SW480 (cell line): ENCODE measurements at places on chromosomes 16 and 17.

- no peak for DNase-seq
These were observed 55.4 kb downstream of the TENT4B start for GRCh38 chr16:50208460-50208931.

- peak; percentile 84 for DNase-seq
These were observed 9.0 kb upstream of the ZFP90 start for GRCh38 chr16:68529931-68530701.

- DNase-seq = no peak
These were observed 1.2 kb upstream of the HBA1 start for GRCh38 chr16:175011-175949.

- no peak for DNase-seq
These were observed 9.0 kb downstream of the NAT9 start for GRCh38 chr17:74767111-74767516.

DNA sequence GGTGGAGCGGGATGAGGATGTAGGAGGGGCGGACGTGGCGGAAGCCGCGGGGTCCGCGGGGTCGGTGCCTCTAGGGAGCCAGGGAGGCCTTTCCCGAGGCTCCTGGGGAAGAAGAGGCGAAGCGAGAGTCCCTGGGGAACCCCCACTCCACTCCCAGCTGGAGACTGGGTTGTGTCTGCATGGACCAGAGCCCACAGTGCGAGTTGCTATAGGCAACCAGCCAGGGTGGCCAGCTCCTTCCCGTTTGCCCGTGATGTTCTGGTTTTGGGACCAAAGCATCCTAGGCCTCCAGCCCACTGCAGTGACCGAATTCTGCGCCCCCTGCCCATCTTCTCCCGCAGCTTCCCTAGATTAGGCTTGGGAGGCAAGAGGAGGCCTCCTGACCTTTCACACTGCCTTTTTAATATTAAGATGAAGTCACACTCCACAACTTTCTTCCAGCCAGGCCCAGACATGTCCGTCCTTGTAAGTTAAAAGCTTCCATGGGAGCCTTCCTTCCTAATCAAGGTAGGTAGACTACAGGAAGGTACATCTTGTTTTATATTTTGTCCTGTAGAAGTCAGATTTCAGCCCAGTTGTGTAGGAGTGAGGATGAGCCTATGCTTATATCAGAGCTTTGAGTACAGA lies 469 bp downstream of the AMZ2 start:
- peak; percentile 25 for DNase-seq

DNA sequence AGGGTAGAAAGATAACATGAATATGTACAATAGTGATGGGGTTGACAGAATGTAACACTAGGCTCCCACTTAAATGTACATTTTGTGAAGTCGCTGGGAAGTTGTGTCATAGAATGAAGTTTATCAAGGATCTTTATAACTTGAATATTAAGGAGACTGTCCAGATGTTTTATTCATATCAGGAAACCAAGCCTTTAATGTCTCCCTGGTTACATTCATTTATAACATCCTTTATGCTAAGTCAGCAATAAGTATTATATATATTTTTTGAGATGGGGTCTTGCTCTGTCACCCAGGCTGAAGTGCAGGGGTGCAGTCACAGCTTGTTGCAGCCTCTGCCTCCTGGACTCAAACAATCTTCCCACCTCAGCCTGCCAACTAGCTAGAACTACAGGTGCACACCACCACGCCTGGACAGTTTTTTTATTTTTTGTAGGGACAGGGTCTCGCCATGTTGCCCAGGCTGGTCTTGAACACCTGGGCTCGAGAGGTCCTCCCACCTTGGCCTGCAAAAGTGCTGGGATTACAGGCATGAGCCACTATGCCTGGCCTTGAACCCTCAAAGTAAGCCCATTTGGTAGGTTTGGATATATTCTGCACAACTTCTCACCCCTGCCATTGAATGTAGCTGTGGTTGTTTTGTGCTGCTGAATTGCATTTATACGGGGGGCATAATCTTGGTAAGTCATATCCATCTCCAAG lies 14.1 kb downstream of the CLTC start:
- DNase-seq = no peak

- DNase-seq = peak; percentile 26
These were observed 565 bp downstream of the DDX52 start for GRCh38 chr17:37642681-37643080.

DNA sequence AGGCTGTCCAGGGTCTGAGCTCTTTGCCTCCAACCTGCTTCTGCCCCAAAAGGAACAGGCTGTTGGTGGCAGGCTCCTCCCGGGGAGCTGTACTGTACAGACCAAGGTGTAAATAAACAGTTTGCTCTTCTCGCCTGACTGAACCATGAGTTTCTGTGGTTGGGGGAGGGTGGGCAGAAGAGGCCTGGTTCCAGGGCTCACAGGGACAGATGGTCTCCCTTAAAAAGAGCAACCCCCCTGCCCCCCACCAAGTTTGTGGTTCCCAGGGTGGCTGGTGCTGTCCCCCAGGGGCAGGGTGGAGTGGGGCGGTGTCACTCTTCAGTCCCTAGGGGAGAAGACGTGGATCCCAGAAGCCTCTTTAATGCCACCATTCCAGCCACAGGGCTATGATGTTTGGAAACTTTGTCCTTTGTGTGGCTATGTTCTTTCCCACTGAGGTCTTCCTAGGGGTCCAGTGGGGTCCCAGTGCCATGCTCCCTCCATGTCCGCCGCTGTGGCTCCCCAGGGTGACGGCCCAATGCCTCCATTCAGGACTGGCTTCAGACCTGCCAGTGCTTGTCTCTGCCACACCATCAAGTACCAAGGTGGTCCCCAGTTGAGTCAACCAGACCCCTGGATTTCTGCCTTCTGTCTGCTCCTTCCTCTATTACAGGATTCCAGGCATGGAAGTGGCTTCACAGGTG lies 146.7 kb downstream of the RAB11FIP4 start:
- no peak for DNase-seq

GRCh38 chr17:41254861-41255260 lies 323 bp upstream of the KRTAP9-9 start:
- DNase-seq = no peak

GRCh38 chr16:49491106-49491670 lies 117.6 kb downstream of the C16orf78 start:
- DNase-seq = no peak

DNA sequence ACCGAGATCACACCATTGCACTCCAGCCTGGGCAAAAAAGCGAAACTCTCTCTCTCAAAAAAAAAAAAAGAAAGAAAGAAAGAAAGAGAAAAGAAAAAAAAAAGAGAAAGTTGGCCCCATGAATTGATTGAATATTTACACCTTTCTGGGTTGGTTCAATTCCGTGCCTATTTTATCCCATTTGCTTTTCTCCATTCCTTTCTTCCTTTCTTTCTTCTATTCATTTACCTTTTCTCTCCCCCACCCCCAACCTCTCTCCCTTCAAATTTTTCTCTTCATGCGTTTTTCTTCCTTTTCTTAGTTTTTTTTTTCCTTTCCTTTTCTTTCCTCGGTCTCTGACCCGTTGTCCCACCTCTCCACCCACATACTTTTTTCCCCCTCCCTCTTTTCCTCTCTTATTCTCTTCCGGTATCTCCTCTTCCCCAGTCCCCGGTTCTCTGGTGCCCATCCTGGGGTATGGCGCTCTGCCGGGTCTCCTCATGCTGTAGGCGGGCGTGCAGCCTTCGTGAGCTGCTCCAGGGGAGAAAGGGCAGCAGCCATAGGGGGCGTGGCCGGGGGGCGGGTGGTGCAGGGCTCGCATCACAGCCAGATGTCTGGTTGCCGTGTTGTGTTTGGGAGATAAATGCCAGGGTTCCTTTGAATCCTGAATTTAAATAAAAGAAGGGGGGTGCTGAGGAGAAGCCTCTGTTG lies 5.3 kb upstream of the COL1A1 start:
- DNase-seq = no peak

DNA sequence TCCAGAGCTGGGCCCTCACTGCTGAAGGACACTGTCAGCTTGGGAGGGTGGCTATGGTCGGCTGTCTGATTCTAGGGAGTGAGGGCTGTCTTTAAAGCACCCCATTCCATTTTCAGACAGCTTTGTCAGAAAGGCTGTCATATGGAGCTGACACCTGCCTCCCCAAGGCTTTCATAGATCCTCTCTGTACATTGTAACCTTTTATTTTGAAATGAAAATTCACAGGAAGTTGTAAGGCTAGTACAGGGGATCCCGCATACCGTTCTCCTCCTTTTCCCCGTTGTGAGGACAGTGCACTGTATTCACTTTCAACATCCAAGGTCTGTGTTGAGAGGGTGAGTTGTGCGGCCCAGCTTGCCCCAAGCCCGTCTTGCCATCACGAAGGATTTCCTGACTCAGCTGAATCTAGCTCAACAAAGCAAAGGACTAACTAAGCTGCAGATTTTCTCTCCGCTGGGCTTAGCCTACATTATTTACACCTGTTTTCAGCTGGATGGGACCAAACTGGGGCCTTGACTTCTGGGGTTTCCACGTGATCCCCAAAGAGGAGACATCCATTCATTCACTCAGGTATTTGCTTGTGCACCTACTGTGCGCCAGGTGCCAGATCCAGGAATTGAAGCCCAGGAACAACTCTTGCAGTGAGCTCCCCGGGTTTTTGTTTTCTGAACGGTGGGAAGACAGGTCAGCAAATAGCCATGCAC lies 5.2 kb upstream of the TMEM235 start:
- peak; percentile 17 for DNase-seq

DNA sequence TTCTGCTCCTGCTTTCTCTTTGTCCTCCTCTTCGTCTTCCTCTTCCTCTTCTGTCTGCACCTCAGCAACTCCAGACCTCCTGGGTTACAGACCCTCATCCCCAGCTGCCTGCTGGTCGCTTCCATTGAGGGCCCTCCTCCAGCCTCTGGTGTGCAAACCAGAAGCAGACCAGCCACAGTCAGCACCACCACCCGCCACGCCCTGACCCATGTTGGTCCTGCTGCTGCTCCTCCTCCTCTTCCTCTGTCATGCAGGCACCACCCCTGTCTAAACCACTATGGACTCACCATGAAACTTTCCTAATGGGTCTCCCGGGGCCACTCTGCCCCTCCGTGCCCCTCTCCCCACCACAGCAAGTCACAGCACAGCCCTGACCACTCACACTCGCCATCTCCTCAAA lies 11.4 kb upstream of the OGFOD3 start:
- DNase-seq = no peak

GRCh38 chr16:9271841-9272240 lies 180.4 kb downstream of the HAPSTR1 start:
- DNase-seq = no peak

GRCh38 chr17:38885728-38886642 lies 16.1 kb downstream of the LASP1 start:
- DNase-seq = no peak

- no peak for DNase-seq
These were observed 10.4 kb downstream of the MYLK3 start for GRCh38 chr16:46737621-46738214.

DNA sequence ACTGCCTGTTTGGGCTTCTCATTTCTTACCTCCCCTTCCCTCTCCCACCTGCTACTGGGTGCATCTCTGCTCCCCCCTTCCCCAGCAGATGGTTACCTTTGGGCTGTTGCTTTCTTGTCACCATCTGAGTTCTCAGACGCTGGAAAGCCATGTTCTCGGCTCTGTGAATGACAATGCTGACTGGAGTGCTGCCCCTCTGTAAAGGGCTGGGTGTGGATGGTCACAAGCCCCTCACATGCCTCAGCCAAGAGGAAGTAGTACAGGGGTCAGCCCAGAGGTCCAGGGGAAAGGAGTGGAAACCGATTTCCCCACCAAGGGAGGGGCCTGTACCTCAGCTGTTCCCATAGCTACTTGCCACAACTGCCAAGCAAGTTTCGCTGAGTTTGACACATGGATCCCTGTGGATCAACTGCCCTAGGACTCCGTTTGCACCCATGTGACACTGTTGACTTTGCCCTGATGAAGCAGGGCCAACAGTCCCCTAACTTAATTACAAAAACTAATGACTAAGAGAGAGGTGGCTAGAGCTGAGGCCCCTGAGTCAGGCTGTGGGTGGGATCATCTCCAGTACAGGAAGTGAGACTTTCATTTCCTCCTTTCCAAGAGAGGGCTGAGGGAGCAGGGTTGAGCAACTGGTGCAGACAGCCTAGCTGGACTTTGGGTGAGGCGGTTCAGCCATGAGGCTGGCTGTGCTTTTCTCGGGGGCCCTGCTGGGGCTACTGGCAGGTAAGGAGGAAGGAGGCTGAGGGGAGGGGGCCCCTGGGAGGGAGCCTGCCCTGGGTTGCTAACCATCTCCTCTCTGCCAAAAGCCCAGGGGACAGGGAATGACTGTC lies at the start of gene CD68:
Gene CD68, plus strand, starts transcription at position 638 of the 833 bp plus-strand sequence. Its CDS starts 40 bp downstream, at position 678.
- DNase-seq = peak; percentile 88

- DNase-seq = no peak
These were observed 35.7 kb upstream of the MED9 start for GRCh38 chr17:17440938-17441675.

- no peak for DNase-seq
These were observed 6.5 kb downstream of the PROCA1 start for GRCh38 chr17:28705074-28705659.

DNA sequence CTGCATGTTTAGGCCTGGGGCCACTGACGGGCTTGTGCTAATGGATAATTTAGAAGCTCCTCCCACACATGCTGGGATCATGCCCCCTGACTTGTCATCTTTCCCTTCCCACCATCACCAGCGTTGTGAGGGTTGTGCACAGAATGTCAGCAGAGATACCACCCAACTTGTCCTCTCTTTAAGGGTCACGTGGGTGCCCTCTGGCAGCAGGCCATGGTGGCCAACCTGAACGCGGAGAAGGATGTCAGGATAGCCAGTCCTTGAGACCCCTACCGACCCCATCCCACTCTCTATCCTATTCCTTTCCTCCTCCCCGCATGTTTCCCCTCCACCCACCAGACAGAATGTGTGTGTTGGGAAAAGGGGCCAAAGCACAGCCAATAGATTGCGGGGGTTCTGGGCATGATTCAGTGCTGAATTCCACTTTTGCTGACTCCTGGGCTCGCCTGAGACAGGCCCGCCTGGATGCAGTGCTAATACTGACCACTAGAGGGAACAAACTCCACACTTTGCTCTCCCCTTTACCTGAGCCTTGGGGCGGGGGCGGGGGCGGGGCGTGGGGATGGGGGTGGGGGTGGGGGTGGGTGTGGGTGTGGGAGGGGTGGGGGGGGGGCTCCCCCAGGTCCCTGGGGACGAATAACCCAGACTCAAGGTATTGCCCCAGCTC lies at the start of gene GH2:
Gene GH2, minus strand, starts transcription at position 10 of the 667 bp plus-strand sequence. CDS start 143 bp downstream, outside the sequence.
- peak; percentile 33 for DNase-seq

DNA sequence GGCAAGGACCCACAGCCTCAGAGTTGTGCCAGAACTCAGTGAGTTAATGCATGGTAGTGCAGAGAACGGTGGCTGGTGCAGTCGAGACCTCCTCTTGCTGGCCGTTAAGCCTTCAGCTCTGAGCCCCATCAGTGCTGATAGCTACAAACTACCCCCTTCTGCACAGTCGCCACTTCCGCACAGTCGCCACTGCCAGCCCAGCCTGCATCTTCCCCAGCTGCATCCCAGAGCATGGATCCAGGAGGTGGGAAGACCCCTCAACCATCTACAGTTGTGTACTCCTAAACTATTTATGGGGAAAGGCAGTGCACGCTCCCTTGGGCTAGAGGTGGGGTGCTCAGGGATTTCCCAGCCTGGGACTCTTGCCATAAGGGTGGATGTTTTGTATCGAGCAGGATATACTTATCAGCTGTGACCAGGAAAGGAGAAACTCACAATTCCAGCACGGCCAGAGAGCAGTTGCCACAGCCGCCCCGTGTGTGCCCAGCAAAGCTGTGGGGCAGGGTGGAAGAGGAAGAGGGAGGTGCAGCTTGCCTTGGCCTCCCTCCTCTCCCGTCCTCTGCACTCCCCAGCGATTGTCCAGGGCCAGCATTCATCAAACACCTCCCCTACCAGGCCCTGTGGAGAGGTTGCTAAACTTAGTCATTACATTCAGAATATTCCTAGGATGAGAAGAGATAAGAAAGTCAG lies 49.5 kb upstream of the CMIP start:
- no peak for DNase-seq

GRCh38 chr17:74249590-74250270 lies 24.3 kb upstream of the DNAI2 start:
- DNase-seq = no peak

GRCh38 chr17:43909537-43910231 lies 2.3 kb upstream of the MPP2 start:
- no peak for DNase-seq
